ENCODE measurements at places on chromosomes 11 and 22. TPM values are rescaled to one million over a fixed set of nuclear protein-coding genes. Genes with fewer than 3 reads are reported as not detected.

ANO1 gene
- total RNA-seq: not detected

DLG2 gene
- 0.88 TPM for total RNA-seq

NXPE4 gene
- not detected for total RNA-seq

FTH1 gene
- 1,205 TPM for total RNA-seq

Measured in T-helper 1 cell treated with Interleukin-12 subunit alpha and Interleukin-12 subunit beta and Interleukin-4 antibody, amounts not matched to agents 30 ng/mL and 1 ng/mL, for 36 hours (primary cell).